Effector CD4-positive, alpha-beta T cell (primary cell): ENCODE measurements at places on chromosomes 7 and 10.

DNA sequence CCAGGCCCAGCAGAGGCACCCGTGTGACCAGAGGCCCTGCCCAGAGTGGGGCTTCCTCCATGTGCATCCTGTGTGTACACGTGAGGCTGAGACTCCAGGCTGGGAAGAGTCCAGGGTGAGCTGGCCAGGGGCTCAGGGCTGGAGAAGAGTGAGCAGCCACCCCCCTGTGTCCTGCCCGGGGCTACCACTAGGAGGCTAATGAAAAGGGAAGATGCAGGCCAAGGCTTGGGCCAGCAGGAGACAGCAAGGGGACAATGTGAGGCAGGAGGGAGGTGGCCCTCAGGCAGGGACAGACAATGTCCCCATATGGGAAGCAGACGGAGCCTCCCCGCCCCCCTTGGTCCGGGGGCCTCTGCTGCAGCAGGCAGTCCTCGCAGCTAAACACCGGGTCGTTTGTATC, 102.0 kb downstream of the HIF1AN start:
- DNase-seq = no peak

DNA sequence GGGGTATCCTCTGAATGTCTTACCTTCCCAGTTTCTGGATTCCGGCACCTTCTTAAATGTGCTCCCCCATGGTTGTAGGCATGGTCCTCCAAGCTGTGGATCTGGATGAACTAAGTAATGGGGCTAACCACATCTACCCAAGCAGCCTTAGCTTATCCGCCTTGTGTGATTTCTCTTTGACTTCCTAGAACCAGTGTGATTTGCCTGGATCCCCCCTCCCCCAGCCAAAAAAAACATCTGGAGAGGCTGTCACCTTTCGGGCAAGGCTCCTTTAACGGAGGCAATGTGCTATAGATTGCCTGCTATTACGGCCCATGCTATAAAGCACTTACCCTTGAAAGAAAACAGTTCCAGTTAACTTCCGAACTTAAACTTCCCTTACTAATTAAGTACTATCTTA, 33.9 kb downstream of the C1GALT1 start:
- DNase-seq = no peak

GRCh38 chr10:47408606-47409005, 24.5 kb upstream of the ZNF488 start:
- no peak for DNase-seq

GRCh38 chr7:27513885-27514284, 148.8 kb downstream of the HIBADH start:
- no peak for DNase-seq

GRCh38 chr10:128927497-128928161, 539.4 kb upstream of the MGMT start:
- no peak for DNase-seq

GRCh38 chr7:6532516-6532915, 18.7 kb downstream of the GRID2IP start:
- no peak for DNase-seq

DNA sequence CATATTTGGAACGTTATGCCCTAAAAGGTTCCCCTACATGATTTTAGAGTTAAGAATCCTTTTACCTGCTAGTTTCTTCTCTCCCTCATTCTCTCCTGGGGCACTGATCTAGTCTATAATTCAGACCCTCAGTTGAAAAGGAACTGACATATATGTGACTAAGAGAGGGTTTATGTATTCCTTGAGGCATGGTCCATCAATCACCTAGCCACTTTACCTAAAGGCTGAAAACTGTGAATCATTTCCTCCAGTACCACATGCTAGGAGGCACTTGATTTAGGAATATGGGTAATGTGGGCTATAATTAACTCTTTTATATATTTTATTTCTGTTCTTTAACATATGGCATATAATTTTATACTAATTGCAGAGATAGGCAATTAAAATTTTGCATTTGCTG, 303.5 kb downstream of the BBS9 start:
- no peak for DNase-seq

- no peak for DNase-seq
These were observed 175.2 kb downstream of the GRM3 start for GRCh38 chr7:86818903-86819302.
